ENCODE measurements at places on chromosomes 4 and X.

DNA sequence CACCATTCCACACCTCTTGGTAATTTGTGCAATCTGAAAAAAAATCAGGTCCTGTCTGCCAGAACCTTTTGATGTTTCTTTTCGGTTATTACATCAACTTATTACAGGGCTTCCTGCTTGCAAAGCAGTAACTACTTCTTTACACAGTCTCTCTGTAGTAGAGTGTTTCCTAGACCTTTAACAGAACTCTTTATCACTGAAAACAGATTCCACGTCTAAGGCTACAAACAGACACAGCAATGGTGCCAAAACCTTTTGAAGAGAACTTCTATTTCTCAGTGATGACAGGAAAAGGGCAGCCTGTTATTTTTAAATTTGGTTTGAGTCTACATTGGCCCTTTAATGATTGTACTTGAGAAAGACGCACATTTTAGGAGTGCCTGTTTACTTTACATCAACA is 713.5 kb upstream of the GRID2 start:
- no peak for DNase-seq

DNA sequence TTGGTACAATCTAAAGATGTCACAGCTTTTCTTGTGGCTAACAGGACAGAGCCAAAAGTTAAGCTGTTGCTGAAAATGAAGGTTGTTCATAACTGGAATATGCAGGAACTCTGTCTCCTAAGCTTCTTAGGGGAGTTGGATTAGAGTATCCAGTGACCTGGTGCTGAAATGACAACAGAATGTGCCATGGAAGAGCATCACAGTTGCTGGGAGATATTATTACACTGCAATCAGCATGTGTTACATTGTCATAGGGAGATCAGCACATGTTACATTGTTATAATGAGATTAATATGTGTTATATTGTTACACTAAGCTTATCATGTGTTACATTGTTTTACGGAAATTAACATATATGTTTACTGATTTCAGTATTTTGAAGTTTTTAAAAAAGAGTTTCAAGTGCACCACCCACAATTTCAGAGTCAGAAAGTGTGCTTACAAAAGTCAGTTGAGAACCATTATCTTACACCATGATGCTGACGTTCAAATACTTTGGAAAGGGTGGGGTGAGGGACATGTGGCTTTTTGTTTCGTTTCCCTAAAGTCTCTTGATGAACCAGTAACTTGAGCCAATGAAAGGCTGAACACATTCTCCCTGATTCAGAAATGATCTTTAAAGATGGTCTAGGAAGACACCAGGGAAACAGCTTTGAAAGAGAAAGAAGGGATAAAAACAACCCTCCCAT is 113.4 kb downstream of the DRD5 start:
- no peak for DNase-seq

DNA sequence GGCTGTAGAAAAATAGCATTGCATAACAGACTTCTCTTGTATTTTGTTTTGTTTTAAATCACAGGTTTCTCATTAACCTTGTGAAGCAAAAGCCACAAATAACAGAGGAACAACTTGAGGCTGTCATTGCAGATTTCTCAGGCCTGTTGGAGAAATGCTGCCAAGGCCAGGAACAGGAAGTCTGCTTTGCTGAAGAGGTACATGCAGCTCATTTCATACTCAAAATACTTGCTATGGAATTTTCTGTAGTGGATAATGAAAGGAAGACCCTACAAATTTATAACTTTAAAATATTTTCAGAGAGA is 17.6 kb downstream of the AFP start:
- no peak for DNase-seq

DNA sequence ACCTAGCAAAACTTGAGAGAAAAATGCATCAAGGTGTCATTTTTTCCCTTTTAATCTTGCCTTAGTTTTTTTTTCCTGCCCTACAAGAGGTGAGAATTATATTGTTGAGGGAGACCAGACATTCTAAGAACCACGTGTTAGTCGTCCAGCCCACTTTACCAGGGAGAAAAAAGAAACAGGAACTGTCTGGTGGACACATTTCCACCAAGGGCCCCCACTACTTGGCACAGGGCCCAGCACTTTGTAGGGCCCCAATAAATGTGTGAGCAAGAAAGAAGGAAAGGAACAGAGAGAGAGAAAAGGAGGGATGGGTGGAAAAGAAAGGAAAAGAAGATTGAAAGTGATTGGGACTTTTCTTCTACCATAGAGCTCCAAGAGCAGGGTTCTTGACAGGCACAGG is 3.9 kb upstream of the EGFL6 start:
- no peak for DNase-seq

DNA sequence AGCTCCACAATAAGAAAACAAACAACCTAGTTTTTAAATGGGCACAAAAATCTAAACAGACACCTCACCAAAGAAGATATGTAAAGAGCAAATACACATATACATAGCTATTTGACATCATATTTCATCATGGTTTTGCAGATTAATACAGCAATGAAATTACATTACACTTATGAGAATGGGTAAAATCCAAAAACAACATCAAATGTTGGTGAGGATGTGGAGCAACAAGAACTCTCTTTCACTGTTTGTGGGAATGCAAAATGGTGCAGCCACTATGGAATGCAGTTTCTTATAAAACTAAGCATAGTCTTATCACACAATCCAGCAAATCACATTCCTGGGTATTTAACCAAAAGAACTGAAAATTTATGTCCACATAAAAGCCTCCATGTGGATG is 25.0 kb downstream of the TLR6 start:
- DNase-seq, result no peak

GRCh38 chr4:51997647-51998046 is 22.5 kb downstream of the LRRC66 start:
- no peak for DNase-seq

DNA sequence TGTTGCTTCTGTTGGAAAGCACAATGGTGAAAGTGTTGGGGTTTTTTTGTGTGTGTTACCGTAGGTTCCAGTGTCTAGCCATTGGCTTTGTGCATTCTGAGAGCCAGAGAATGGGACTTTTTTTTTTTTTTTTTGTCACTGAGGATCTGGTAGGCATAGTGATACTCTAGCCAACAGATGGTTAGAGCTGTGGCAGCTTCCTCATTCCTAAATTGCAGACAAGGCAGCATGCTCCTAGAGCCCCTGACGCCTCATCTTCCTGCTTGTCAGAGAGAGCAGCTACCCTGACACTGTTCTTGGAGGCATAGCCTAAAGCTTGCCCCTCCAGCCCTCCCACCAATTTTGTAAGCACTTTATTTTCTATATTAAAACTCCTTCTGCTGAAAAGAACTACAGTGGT is 27.0 kb downstream of the ARHGEF9 start:
- DNase-seq, result no peak

DNA sequence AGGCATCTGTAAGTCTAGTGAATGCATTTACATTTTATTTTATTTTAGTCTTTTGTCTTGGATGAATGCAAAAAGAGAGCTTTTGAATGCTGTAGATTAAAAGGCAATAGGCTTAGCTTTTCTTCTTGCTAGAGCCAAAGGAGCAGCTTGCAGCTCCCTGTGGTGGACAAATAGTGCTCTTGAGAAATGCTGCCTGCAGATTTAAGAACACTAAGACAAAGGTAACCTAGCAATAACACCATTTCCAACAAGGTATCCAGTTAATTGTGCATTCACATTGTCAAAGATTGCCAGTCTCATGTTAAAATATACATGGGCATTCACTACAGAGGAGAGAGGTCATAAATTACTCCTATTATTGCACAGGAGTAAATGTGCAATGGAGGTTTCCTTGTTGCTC is 859.2 kb upstream of the PRKX start:
- DNase-seq, result no peak

- DNase-seq, result no peak
Measured at GRCh38 chr4:94304365-94304971, 38.2 kb downstream of the HPGDS start.

DNA sequence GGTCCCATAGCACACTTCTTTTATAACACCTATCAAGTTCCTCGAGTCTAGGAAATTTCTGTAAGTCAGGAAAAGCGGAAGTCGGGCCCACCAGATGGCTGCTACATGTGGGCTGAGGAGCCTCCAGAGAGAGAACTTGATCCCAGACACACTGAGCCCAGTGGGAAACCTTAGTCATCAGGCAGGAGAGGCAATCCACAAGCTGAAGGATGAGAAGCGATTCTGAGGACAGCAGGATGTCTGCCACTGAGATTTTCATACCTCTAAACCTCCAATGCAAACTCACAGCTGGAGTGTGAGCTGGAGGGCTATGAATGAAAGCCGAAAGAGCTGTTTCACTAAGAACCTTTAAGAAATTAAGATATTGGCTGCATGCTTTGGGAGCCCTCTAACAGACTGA is 52.6 kb upstream of the PDHA1 start:
- no peak for DNase-seq

Measured in substantia nigra (tissue), 51 donors.